Breast epithelium (tissue), 4 donors: ENCODE measurements at places on chromosomes 2 and 18. TPM values are rescaled to one million over a fixed set of nuclear protein-coding genes. Genes with fewer than 3 reads are reported as not detected.

The NTSR2 gene
- total RNA-seq: not detected

The SERPINB3 gene
- not detected for total RNA-seq

DNA sequence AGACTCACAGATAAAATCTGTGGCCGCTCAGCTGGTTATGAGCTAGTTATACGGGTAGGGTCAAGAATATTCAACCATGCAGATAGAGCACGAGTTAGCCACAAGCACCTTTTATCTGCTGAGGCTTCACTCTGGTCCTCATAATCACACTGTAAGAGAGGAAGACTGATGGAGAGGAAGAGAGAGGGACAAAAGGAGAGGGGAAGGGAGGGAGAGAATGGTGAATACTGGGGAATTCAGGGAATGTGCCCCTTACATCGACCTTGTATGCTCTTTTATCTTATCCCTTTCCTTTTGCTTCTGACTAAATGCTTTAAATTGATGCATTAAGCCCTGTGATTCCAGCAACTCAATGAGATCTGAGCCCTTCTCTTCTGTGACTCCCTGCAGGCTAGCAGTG is 333.1 kb downstream of the DSEL start:
- H3K36me3 ChIP-seq: no peaks in the 10 kb centered on the region
- H3K4me3 ChIP-seq: no peak overlapping the region
- no peaks in the 10 kb centered on the region for H3K27me3 ChIP-seq
- DNase-seq: no peak

DNA sequence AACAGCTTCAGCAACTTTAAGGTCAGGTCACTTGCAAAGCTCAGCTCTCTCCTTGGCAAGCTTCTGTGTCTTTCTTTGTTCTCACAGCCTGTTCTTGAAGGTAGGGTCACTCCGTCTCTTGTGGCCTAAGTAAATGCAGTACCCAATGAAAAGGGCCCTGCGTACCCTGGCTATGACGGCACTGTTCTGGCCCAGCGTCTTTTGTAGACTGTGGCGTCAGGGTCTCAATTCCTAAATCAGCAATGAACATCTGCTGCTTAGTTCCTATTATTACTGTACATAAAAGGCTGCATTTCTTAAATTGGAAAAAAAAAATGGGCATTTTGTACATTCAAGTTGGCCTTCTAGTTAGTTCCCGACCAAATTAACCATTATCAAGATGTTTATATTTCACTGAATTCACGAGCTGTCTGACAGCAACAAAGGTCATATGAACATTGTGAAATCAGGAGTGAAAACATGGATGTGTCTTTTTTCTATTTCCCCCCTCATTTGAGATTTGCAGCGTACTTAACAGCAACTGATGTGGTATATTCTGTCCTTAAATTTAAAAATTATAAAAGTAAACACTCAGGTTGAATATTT is 17.0 kb upstream of the MTCL1 start:
- no peaks in the 10 kb centered on the region for H3K36me3 ChIP-seq
- H3K4me1 ChIP-seq: no peaks in the 10 kb centered on the region
- H3K27ac ChIP-seq: no peak overlapping the region
- DNase-seq: no peak

- no peaks in the 10 kb centered on the region for H3K27me3 ChIP-seq
- H3K27ac ChIP-seq: peak overlapping the region; percentile 85
- H3K4me3 ChIP-seq: no peak overlapping the region
- no peak for DNase-seq
Measured at GRCh38 chr2:8478471-8478793, 203.4 kb upstream of the ID2 start.

DNA sequence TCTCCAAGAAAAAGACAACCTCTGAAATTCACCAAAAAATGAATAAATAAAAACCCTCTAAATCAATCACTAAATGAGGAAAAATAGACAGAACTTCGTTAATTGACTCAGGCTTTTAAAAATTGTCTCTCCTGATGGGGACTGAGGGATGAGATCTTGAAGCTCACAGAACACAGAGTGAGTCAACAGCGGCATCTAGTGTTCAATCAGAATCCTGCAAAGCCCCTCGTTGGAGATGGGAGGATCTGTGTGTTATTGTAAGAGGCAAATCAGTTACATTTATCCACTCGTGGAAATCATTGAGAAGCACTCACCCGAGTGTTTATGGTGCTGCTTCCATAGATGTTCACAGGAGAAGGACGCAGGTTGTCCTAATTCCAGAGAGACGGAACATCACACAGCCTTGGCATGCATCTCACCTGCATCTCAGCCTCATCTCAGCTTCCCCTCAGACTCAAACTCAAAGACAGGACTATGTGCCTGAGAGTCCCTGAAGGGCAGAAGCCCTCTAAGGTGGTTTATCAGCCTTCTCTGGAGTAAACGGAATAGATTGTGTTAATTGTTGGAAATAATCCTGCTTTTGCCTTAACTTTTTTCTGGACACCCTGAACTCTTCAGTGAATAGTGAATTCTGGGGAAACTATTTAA is 82.0 kb downstream of the MREG start:
- no peaks in the 10 kb centered on the region for H3K4me1 ChIP-seq
- H3K4me3 ChIP-seq: no peak overlapping the region
- H3K27ac ChIP-seq: no peak overlapping the region

The OSR1 gene
- 40.0 TPM for total RNA-seq

DNA sequence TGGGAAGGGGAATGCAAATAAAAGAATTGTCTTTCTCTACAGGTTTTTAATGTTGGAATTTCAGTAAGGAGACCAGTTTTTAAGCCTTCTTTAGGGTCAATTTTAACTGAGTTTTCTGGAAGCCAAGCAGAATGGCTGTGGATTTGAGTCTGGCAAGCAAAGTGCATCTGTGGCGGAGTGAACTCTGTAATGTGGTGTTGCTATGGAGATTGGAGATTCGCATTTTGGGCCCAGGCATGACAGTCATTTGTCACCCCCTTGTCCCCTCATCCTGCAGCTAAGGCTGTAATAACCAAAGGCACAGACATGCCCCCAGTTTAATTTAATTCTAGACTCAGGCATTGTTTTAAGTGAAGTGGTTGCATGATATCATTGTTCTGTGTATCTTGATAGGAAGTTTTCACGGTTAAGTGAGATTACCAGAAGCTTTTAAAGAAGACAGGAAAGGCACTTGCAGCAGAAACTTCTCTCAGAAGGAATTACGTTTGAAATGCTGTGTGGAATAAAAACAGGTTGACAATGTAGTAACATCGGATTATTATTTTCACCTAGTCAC is 30.6 kb downstream of the ARMC9 start:
- H3K4me1 ChIP-seq: no peaks in the 10 kb centered on the region
- no peak overlapping the region for H3K4me3 ChIP-seq
- no peak for DNase-seq
- H3K27me3 ChIP-seq: no peaks in the 10 kb centered on the region
- no peaks in the 10 kb centered on the region for H3K36me3 ChIP-seq

The TUBA4B gene
- not detected for total RNA-seq
